ENCODE measurements at places on chromosomes 2 and 18.

DNA sequence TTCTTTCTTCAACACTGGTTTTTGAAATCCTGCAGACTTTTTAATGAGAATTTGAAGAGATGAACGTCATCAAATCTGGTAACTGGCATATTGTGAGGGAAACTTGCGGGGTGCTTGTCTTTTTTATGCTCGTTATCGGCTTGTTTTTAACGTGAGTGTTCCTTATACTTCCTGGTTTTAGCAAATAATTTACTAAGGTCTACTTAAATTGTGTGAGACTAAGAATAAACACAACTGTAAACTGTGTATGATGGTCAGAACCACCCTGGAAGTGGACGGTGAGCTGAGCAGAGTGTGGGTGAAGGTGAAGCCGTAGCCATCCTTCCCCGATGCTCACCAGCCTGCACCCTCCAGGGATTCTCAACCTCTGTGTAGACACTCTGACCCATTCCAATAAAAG is 82.3 kb upstream of the CDC42EP3 start:
- DNase-seq, result no peak

- no peak for DNase-seq
These were observed 45.3 kb downstream of the PSD4 start for GRCh38 chr2:113219092-113219441.

GRCh38 chr2:159149747-159150146 is 136.8 kb downstream of the WDSUB1 start:
- no peak for DNase-seq

DNA sequence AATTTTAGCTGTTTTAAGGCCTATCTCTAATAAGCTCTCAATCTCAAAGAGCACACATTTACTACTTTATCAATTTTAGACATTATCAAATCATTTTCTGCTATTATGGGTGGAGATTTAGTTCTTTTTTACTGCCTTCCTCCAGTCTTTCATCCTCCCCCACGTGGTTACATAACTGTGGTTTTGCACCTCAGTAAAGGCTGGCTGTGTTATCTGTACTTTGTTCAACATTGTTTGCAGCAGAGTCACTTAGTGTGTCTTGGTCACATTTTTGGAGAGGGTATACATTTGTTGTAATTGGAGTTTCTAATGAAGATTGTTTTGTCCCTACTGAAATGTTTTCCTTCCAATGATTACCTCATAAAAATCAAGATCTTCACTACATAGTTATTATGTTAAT is 549.6 kb upstream of the CELF4 start:
- DNase-seq, result peak; percentile 14

GRCh38 chr2:123916531-123916930 is 108.6 kb upstream of the CNTNAP5 start:
- DNase-seq, result no peak

DNA sequence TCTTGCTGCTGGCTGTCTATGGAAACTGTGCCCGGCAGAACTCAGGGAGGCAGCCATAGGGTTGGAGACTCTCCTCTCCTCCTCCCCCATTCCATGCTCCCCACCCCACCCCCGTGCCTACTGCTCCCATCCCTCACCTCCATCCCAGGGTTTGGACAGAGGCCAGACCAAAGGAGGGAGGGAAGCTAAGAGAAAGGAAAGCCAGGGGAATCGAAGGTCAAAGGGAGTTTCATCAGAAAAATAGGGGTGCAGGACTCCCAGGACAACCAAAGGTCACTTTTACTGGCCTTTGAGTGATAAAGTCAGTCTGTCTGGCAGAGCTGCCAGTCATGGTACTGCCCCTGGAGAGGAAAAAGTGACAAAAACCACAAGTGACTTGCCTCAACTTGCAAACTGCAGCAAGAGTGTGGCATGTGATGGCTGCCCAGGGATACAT is 187.3 kb upstream of the CTAGE1 start:
- no peak for DNase-seq

- no peak for DNase-seq
These were observed 1165.5 kb upstream of the SLC39A10 start for GRCh38 chr2:194491409-194492115.

GRCh38 chr2:120541553-120541932 is 194.1 kb upstream of the GLI2 start:
- no peak for DNase-seq

All from NB4 (cell line).